ENCODE measurements at places on chromosomes 3 and 15.

DNA sequence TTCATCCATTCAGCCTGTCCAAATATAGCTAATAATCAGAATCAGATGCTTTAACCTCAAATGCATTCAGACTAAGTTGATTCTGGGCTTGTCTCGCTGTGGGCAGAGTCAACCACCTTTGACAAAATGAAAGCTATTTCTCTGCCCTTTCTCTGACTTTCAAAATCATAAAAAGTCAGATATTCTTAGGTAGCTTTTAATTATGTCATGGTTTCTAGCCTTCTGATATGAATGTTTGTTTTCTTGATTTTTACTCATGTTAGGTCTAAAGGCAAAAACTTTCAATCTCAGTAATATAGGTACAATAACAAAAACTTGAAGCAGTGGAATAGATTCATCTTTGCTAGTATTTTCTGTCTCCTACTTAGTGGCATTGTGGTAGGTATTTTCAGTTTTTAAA, 25.3 kb upstream of the C15orf61 start:
- no peak for DNase-seq

DNA sequence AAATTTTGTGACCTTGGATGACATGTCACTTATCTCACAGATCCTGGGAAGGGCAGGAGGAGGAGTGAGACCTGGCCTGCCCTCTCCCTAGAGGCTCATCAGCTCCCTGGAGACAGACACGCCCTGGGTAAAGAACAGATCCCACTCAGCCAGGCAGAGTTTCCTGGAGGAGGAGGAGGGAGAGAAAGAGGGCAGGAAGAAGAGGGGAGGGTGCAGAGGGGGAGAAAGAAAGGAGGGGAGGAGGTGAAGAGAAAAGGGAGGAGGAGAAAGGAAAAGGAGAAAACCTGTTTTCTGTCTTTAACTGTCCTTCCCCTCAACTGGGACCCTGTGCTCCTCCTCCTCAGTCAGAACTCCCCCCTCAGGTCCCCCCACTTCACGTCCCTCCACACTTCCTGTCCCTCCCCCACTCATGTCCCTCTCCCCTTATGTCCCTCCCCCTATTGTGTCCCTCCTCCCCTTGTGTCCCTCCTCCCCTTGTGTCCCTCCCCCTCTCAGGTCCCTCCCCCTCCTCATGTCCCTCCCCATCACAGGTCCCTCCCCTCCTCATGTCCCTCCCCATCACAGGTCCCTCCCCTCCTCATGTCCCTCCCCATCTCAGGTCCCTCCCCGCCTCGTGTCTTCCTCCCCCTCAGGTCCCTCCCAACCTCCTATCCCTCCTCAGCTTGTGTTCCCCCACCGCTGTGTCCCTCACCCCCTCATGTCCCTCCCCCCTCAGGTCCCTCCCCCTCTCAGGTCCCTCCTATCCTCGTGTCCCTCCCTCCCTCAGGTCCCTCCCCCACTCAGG, 52.3 kb upstream of the CGNL1 start:
- DNase-seq = peak; percentile 81

- DNase-seq = no peak
These were observed 420.4 kb downstream of the PDCD6IP start for GRCh38 chr3:34218706-34219385.

DNA sequence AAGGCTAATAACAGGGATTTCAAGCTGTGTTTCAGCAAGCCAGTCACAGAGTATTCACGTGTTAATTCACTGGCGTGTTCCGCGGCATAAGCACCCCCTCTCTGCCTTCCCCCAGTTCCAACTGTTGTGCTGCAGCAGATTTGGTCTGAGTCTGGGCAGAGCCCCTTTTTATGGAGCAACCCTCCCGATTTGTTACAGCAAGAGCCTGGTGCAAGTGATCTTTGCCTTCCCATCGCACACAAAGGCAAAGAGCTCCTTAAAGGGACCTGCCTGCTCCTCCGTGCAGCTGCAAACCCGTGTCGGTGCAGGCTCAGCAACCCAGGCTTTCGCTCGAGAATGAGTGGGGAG, 170.5 kb downstream of the KCNAB1 start:
- no peak for DNase-seq

DNA sequence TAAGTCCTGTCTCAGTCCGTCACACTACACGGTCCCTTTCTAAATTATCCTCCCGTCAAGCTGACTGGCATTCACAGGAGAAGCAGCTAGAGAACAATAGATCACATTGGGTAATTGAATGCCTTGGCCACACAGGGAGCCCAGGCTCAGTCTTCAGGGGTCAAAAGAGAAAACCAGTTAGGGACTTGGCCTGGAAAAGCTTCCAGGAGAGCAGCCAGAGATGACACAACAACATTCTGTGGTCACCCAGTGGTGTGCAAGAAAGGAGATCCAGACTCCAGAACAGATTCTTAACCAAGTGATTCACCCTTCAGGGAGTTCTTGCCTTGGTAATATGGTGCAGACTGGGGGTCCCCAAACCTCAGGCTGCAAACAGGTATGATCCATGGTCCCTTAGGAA, 15.9 kb downstream of the ARHGAP31 start:
- peak; percentile 96 for DNase-seq

GRCh38 chr3:194129581-194130133, 6.3 kb upstream of the HES1 start:
- no peak for DNase-seq

- DNase-seq = peak; percentile 36
These were observed 136.0 kb downstream of the VGLL4 start for GRCh38 chr3:11507719-11508118.

DNA sequence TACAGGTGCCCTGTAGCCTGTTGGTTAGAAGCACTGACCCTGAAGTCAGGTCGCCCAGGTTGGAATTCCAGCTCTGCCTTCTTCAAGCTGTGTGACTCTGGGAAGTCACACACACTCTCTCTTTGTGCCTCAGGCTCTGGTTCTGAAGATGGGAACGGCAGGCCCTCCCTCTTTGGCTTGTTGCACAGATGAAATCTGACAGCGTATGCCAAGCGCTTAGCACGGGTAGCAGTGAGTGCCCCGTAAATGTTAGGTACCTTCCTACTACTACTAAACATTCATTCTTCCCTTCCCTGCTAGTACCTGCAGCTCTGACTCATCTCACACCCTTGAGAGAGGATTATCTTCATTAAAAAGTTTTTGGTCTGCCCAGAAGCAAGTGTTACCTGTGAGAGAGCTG, 139.0 kb downstream of the PGPEP1L start:
- no peak for DNase-seq

- peak; percentile 87 for DNase-seq
These were observed 63.7 kb upstream of the ULK4 start for GRCh38 chr3:42025370-42026138.

Measured in ELR (cell line).